ENCODE measurements at places on chromosomes 7 and 10.

GRCh38 chr10:32906595-32906994, 51.4 kb downstream of the ITGB1 start:
- H3K36me3 ChIP-seq = peaks cover 10% of the 10 kb centered on the region
- no peak for DNase-seq
- H3K27ac ChIP-seq = no peak overlapping the region
- H3K4me1 ChIP-seq = no peaks in the 10 kb centered on the region

- H3K36me3 ChIP-seq = no peaks in the 10 kb centered on the region
- no peaks in the 10 kb centered on the region for H3K4me1 ChIP-seq
- H3K27me3 ChIP-seq = peaks cover 21% of the 10 kb centered on the region
- no peak overlapping the region for H3K27ac ChIP-seq
- no peak overlapping the region for H3K4me3 ChIP-seq
Observed at GRCh38 chr10:4561296-4561695, 264.7 kb upstream of the AKR1E2 start.

DNA sequence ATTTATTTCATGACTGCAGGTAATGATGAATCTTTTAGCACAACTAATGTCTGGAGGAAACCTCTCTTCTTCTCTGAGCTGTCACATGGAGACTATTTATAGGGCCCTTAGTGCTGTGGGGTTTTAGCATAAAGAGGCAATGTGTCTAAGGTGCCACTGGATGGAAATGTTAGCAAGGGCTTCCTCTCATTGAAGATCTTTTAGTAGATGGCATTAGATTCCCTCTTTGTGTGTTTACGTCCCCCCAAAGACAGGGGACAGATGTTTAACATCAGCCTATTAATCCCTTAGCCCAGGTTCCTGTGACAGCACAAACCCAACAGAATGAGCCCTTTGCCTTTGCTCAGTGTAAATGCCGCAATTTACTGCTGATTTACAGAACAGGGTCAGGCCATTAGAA, 208.6 kb downstream of the SKAP2 start:
- no peaks in the 10 kb centered on the region for H3K4me1 ChIP-seq
- no peaks in the 10 kb centered on the region for H3K36me3 ChIP-seq
- H3K27ac ChIP-seq = no peak overlapping the region
- H3K4me3 ChIP-seq = no peak overlapping the region

GRCh38 chr7:70833726-70834125, 298.2 kb upstream of the GALNT17 start:
- H3K27ac ChIP-seq = no peak overlapping the region
- H3K27me3 ChIP-seq = peaks cover 20% of the 10 kb centered on the region
- DNase-seq = no peak
- H3K4me1 ChIP-seq = peaks cover 9% of the 10 kb centered on the region

- DNase-seq = no peak
- no peak overlapping the region for H3K27ac ChIP-seq
- peaks cover 41% of the 10 kb centered on the region for H3K4me1 ChIP-seq
- no peak overlapping the region for H3K4me3 ChIP-seq
- H3K27me3 ChIP-seq = no peaks in the 10 kb centered on the region
- H3K36me3 ChIP-seq = no peaks in the 10 kb centered on the region
Observed at GRCh38 chr10:8238986-8239385, 184.5 kb downstream of the GATA3 start.

GRCh38 chr7:156919132-156919713, 26.2 kb upstream of the LMBR1 start:
- no peak for DNase-seq
- peaks cover 3% of the 10 kb centered on the region for H3K36me3 ChIP-seq
- no peak overlapping the region for H3K27ac ChIP-seq
- H3K27me3 ChIP-seq = peaks cover 56% of the 10 kb centered on the region

GRCh38 chr7:16028636-16029035, 342.2 kb upstream of the MEOX2 start:
- H3K4me3 ChIP-seq = no peak overlapping the region
- H3K27me3 ChIP-seq = no peaks in the 10 kb centered on the region
- H3K4me1 ChIP-seq = no peaks in the 10 kb centered on the region

DNA sequence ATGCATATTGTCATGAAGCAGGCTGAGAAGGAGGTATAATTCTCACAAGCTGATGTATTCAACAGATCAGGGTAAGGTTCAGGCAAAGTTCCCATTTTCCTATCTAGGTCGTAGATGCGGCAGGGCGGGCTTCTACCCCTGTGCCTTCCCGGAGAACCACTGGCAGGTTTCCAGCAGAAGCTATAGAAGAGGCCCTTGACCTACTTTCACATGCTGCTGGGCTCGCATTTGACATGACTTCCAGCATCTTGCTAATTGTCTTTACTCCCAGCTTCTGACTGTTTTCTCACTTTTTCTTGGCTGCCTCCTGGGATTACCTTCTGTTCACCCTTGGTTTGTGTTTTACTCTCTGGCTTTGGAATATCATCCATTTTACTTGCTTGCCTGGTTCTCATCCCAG, 32.6 kb upstream of the ORC5 start:
- no peak overlapping the region for H3K4me3 ChIP-seq
- H3K4me1 ChIP-seq = no peaks in the 10 kb centered on the region
- DNase-seq = no peak
- H3K27me3 ChIP-seq = peaks cover 12% of the 10 kb centered on the region
- no peak overlapping the region for H3K27ac ChIP-seq

GRCh38 chr7:40972426-40972825, 730.5 kb downstream of the INHBA start:
- H3K4me1 ChIP-seq = no peaks in the 10 kb centered on the region
- DNase-seq = no peak
- no peak overlapping the region for H3K27ac ChIP-seq
- peaks cover 5% of the 10 kb centered on the region for H3K27me3 ChIP-seq

Measured in activated naive CD8-positive, alpha-beta T cell treated with anti-CD3 and anti-CD28 coated beads for 36 hours (primary cell).